ENCODE measurements at places on chromosomes 3 and 15.

GRCh38 chr15:70109978-70110377 lies 12.3 kb upstream of the TLE3 start:
- no peak for DNase-seq

- DNase-seq, result peak; percentile 35
These were observed 3.6 kb upstream of the SMAD6 start for GRCh38 chr15:66698318-66698961.

- no peak for DNase-seq
These were observed 237.5 kb upstream of the IL12A start for GRCh38 chr3:159751146-159751545.

GRCh38 chr3:158909870-158910269 lies 108.0 kb downstream of the MFSD1 start:
- no peak for DNase-seq

- no peak for DNase-seq
These were observed 134.8 kb downstream of the P2RY1 start for GRCh38 chr3:152969557-152970300.

DNA sequence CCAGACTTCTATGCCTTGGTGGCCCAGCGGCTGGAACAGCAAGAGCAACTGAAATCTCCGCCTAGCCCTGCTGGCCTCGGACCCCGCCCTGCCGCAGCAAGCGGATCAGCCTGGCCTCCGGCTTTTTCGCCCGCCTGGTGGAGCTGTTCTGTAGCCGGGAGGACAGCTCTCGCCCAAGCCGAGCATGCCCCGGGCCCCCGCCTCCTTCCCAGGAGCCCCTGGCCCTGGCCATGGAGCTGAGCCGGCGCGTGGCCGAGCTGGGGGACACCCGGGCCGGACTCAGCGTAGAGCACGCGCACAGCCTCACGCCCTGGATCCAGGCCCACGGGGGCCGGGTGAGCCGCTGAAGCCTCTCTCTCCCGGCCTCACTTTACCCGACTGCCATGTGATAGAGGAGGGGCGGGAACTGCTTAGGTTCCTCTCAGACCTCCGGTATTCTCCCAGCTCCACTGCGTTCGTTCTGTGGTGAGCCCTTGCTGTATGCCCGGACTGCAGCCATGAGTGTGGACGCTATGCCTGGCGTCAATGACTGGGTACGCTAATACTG lies 24.1 kb upstream of the MRPL3 start:
- no peak for DNase-seq

- DNase-seq, result no peak
These were observed 120.8 kb downstream of the FEZF2 start for GRCh38 chr3:62252438-62253157.

- DNase-seq, result no peak
These were observed 660.8 kb upstream of the SGO1 start for GRCh38 chr3:20846832-20847231.

GRCh38 chr15:53882311-53882710 lies 95.9 kb upstream of the UNC13C start:
- DNase-seq, result no peak

- no peak for DNase-seq
These were observed 92.7 kb downstream of the BOC start for GRCh38 chr3:113304102-113304501.

- DNase-seq, result no peak
These were observed 30.6 kb upstream of the UBE3A start for GRCh38 chr15:25469377-25469776.

- no peak for DNase-seq
These were observed 41.1 kb upstream of the MYZAP start for GRCh38 chr15:57550640-57551039.

DNA sequence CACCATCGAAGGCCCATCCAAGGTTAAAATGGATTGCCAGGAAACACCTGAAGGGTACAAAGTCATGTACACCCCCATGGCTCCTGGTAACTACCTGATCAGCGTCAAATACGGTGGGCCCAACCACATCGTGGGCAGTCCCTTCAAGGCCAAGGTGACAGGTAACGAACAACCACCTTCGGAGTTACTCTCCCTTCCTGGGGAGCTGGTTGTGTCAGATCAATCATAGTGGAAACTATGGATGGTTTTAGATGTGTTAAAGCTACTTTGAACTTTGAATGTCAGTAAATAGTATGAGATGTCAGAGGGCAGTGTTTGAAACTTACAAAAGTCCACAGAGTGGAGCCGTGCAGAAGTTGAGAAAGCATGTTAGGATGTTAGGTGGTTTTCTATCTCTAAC lies 42.3 kb downstream of the DNASE1L3 start:
- no peak for DNase-seq

DNA sequence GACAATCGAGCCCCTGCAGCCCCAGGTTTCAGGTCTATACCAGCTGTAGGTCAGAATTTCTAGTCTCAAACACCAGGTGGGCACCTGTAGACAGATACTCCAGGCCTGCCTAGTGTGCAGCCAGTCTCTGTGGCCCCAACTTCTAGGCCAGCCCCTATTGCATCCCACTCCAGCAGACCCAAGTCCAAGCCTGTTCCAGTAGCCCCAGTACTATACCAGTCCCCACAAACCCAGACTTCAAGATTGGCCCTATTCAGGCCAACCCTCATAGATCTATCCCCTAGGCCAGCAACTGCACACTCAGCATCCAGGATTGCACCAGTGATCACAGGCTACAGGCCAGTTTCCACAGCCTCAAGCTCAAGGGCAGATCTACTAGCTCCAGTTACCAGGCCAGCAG lies 344.0 kb downstream of the PYDC2 start:
- DNase-seq, result no peak
